T-helper 2 cell (primary cell): ENCODE measurements at places on chromosomes 12 and 14.

DNA sequence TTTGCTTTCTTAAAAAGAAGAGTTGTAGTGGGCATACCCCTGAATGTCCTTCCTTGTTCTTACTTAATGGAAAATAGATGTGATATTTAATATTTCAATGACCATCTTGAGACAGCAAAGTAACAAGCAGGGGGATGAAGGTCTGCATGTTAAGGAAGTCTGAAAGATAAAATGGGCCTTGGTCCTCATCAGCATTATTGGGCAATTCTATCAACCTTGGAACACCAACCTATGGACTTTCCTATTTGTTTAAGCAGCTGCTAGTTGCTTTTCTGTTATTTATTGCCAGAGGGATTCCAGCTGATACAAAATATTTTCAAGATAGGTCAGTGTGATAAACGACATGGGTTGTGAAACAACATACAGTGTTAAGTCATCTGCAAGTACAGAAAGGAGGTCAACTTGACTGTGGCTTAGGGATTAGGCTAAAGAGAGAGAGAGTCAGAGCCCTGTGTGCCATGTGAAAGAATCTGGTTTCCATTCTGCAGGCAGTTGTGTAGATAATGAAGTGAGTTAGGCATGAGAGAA lies 16.4 kb upstream of the A2M start:
- no peak for DNase-seq

DNA sequence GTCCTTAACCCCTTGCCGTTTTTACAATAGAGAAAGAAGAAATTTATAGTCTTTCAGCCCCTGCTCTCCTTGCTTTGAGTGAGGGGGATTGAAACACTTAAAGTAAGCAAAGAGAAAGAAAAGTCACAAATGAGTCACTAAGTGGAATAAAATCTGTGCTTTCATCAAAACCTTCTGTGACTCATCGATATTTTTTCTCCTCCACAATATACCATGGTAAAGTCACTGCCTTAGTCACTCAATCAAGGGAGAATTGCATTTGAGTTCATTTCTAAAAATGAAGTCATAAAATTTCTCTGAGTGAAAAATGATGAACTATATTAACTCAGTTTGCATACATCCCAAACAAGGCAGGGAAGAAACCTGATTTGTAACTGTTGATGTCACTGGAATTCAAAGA lies 470.3 kb downstream of the FOXG1 start:
- no peak for DNase-seq

GRCh38 chr12:43102546-43103264 lies 449.3 kb downstream of the ADAMTS20 start:
- no peak for DNase-seq

DNA sequence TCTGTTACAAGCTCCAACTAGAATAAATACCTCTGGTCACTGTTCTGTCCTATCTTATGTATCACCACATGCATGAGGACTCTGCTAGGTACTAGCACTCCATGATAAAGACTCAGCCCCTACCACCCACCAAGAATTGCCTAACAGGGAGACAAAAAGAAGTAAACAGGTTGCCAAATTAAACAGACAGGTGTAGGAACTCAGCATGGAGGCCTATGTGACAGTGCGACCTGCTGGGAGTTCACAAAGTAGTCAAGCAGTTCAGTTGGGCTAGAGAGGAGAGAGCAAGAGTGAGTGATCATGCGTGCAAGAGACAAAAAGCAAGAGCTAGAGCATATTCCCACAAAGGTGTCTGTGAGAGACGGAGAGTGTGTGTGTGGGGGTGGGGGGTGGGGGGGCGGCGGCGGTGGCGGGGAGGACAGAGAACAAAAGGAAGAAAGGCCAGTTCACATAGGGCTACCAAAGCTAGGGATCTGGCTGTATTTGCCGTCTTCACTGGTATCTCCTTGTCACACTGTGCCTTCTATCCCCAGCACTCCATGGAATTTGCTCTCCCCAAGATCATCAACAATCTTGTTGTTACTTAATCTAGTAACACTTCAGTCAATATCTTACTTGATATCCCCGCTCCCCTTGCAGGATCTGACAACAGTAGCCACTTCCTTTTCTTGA lies 81.2 kb downstream of the SPPL3 start:
- DNase-seq, result no peak

DNA sequence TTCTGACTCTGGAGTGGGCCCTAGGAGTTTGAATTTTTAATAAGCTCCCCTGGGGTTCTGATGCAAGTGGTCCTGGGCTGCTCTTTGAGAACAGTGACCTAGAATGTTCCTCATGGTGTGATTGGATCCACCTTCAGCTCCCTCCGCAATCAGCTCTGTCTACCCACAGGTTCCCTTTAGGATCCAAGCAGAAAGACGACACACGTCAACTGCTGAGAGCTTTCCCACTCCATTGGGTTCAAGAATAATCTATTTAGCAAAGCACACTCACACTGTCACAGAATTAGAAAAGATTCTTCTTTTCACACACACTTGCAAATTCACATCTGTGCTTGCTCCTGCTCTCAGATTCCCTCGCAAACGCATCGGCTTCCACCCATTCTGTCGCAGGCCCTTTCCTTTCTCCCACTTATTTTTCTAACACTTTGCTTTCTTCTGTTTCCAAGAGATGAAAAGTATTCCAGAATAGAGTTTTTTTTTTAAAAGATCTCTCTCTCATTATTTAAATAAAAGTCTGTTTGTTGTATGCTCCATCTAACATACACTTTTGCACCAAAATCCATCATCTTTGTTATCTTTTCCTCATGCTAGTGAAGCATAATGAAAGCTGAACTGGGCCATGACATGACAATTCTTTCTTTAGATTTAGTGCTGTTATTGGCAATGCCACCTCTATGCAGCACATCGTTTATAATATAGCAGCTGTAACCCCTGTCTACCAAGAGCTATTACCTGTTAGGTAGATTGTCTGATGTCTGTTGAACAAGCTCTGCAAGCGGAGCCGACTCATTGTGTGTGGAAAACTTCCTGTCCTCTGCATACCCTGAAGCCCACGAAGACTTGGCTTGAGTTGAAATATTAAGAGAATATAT lies 73.1 kb downstream of the CACNA1C start:
- no peak for DNase-seq

- no peak for DNase-seq
Measured at GRCh38 chr14:85531141-85531586, 1.2 kb downstream of the FLRT2 start.

DNA sequence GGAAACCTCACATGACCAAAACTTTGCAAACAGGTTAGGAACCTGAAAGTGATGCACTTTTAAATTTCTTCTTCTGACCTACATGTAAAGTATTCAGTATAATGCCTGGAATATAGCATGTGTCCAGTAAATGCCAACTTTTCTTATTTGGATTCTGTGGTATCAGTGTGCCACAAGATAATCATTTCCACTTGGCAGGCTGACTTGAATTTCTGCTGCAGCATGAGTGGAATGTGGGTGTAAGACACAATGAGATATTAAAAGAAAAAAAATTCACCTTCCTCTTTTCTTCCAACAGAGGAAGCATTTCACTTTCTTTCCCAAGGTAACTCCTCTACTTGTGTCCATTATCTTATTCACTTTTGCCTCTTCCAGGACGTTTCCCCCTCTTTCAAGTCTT lies 141.9 kb upstream of the PRKD1 start:
- no peak for DNase-seq

DNA sequence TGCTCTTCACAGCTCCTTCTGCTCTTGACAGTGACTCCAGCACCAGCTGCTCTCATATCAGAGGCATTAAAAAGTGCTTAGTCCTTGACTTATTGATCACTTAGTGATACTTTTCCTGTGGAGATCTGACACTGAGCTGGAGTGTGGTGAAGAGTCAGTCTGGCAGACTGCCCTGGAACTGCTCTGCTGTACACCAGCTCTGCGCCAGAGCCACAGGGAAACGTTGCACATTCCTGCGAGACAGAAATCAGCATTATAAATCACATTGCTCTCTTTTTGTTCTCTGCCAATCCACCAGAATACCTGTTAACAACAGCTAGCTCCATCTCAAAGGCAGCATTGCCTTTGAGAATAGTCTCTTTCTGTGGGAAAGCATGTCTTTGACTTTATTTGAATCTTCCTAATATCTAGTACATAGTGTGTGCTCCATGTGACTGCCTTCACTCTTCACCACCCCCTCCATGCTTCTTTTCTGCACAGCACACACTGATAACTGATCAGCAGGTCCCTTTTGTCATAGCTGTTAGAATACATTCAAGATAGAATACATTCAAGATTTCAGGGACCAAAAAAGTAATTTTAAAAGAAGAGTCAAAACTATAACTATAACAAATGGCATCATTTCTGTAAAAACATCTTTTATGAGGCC lies 48.2 kb upstream of the VSX2 start:
- DNase-seq, result no peak

GRCh38 chr12:64452559-64453329 lies 824 bp downstream of the TBK1 start:
- no peak for DNase-seq

DNA sequence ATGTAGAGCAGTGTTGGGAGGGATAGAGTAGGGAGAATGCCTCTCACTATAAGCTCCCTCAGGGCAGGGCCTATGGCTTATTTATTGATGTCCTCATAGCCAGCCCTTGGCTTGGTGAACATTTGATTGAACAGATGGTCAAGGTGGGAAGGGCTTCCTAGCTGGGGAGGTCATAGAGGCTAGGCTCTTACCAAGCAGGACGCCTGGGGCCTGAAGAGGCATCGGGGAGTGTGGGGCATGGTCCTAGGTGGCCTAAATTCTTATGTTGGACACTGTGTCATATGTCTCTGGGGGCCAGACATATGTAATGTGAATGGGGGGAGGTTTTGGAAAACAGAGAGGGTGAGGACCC lies 17.9 kb upstream of the KRT86 start:
- DNase-seq, result no peak

GRCh38 chr12:49973361-49973830 lies 649 bp downstream of the AQP6 start:
- no peak for DNase-seq

DNA sequence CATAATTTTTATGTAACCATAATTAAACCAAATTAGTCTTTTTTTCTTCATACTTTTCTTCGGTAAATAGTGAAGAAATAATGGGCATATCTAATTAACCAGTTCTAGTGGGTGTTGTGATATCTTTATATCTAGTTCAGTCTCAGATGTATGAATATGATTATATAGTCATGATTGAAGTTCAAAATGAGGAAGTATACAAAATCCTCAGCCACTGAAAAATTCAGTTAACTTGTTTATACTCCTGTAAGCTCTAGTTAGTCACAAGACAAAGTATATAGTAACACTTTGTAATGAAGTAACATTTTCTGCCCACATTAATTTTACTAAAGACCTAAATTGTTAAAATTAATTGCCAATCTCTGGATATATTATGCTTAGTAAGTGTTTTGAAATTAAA lies 46.5 kb downstream of the CAND1 start:
- DNase-seq, result no peak

DNA sequence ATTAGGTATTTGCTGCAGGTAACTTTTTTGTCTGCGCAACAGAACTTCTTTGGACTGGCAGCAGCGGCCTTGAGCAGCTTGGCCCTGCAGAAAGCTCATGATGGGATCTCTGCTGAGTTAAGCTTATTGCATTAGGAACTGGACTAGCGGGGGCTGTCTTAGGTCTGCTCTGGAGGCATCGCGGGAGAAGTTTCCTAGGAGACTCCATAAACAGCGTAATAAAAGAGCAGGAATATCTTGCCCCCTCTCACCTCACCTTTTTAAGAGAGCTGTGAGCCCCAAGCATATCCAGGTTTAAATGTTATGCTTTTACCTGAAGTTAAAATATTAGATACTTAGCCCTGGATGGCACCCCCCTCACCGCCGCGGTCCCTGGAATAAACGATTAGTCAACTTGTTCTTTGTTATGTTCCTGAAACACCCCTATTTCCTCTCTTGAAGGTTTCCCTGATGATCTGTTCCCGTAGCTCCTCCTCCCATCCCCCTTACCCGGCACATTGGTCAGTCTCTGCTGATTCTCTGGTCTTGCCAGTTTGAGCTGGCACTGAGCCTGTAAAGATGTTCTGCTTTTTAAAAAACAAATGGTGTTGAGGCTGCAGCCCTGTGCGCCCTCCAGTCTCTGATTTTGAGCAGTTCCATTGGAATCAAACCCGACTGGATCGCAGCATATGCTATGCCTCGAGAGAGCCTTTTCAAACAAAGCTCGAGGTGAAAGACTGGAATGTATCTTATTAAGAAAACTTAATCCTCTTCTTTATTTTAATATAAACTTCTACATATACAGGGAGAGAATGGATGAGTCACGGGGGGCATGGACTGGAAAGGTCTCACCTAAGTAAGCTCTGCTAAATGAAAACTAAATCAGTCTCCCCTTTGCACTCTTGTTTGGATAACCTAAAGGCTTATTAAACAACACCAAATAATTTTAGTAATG lies 1.9 kb downstream of the MLXIP start:
- no peak for DNase-seq

GRCh38 chr12:113620437-113620976 lies 148.8 kb upstream of the LHX5 start:
- no peak for DNase-seq

DNA sequence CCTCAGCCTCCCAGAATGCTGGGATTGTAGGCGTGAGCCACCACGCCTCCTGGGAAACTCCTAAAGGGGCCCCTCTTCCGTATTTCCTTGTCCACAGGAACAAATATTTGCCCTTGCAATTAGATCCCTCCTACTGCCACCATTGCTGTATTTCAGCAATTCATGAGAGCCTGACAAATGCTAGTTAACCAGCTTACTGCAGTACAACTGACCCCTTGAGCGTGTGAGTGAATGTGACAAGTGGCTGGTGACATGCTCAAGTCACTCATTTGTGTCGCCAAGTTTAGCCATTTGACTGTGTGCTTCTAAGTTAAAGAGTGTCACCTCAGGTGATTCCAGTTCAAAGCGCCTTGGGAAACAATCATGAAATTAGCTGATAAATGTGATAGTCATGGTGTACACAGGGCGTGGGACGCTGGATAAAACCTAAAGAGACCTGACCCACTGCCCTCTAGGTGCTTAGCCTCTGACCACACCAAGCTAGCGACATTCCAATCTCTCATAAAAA lies 56.1 kb upstream of the MAP1LC3B2 start:
- DNase-seq, result no peak

GRCh38 chr14:24665440-24665991 lies 31.5 kb upstream of the GZMB start:
- DNase-seq, result peak; percentile 87

- no peak for DNase-seq
Measured at GRCh38 chr12:64569923-64570691, 40.2 kb upstream of the RASSF3 start.
